Stimulated activated CD4-positive, alpha-beta T cell treated with anti-CD3 and anti-CD28 coated beads, Interleukin-2, amount 100 ng/mL, for 24 hours (primary cell): ENCODE measurements at places on chromosomes 6 and 20.

DNA sequence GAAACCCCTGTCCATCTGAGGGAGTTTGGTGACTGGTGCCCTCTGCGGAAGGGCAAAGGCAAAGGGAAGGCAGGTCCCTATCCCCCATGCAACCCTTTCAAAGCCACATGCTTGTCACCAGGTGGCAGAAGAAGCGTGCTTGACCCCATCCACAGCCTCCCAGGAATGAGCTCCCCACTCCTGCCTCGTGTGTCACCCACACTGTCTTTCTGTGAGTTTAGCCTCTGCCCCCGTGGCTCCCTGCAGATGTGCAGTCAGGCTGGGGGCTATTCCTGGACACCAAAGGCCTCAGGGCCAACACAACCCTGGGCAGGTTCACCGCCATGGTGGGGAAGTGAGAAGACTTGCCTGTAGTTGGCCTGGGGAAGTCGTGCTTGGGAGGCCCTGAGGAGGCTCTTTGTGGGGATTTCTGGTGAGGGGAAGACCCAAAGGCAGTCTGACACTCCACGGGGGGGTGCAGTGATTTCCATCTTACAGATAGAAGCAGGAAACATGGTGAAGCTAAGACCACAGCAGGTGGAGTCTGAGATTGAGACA is 16.6 kb upstream of the PCMTD2 start:
- DNase-seq = no peak

GRCh38 chr6:143064951-143065683 is 4.4 kb downstream of the AIG1 start:
- DNase-seq = no peak

DNA sequence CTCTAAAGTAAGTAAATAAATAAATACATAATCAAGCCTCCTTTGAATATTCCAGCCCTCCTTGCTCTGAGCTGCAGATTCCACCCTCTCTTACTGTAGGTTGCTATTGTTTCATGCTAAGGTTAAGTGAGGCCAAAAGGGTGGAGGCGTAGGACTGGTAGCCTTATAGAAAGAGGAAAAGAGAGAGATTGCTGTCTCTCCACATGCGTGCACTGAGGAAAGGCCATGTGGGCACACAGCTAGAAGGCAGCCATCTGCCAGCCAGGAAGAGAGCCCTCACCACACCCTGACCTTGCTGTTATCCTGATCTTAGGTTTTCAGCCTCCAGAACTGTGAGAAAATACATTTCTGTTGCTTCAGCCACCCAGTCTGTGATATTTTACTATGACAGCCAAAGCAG is 87.4 kb upstream of the SHLD1 start:
- DNase-seq = no peak

- no peak for DNase-seq
Measured at GRCh38 chr6:70415247-70415646, 1.9 kb downstream of the FAM135A start.

- DNase-seq = no peak
Measured at GRCh38 chr20:50224531-50225255, 34.1 kb downstream of the CEBPB start.

- DNase-seq = peak; percentile 60
Measured at GRCh38 chr20:62370115-62370806, 3.1 kb upstream of the LAMA5 start.

- no peak for DNase-seq
Measured at GRCh38 chr20:59413326-59413865, 113.0 kb downstream of the EDN3 start.
